T-helper 2 cell treated with Interferon-gamma antibody and Interleukin-4, amounts not matched to agents 5 μg/mL and 100 μg/mL, for 36 hours (primary cell): ENCODE measurements at places on chromosomes 13 and 19.

- DNase-seq, result no peak
Measured at GRCh38 chr13:35646056-35646774, 169.7 kb upstream of the MAB21L1 start.

GRCh38 chr13:67146523-67147130, 83.5 kb downstream of the PCDH9 start:
- DNase-seq, result no peak

GRCh38 chr13:95254339-95254738, 46.9 kb downstream of the ABCC4 start:
- DNase-seq, result no peak

- no peak for DNase-seq
Measured at GRCh38 chr19:14459703-14460102, 15.5 kb downstream of the PTGER1 start.

- no peak for DNase-seq
Measured at GRCh38 chr13:75725736-75726135, 89.6 kb downstream of the LMO7 start.

DNA sequence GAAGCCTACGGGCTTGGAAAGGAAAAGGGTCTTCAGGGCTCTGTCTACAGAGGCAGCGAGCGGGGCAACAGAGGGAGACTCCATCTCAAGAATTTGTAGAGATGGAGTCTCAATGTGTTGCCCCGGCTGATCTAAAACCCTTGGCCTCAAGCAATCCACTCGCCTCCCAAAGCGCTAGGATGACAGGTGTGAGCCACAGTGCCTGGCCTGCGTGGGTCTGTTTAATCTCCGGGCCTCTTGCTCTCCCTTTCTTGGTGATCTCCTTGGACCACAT, 8.1 kb downstream of the RPS9 start:
- DNase-seq, result no peak

DNA sequence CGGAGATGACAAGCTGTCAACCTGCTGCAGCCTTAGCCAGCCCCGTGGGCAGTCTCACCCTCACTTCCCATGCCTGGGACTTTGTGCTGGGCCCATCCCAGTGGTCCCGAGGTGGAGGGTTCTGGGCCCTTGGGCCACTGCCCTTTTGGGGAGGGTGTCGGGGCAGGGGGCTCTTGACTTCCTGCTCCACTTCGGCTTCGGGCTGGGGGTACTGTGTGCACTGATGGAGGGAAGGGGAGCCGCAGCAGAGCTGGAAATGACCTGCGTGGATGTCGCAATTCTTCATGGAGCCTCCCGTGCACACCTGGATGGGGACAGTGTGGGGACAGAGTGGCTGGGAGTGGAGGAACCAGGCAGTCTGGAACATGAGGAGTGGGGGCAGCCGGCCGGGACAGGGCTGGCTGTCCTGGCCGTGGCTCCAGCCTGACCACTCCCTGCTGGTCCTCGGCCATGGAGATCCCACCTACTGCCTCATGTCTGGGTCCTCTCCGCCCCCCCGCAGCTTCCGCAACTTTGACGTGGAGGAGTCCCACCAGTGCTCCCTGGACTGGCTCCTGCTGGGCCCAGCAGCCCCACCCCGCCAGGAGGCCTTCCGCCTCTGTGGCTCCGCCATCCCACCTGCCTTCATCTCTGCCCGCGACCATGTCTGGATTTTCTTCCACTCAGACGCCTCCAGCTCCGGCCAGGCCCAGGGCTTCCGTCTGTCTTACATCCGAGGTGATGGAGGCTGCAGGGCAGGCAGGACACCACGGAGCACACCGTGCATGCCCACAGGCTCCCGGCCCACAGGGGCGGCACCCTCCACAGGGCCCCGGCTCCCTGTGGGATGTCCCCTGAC, 10.2 kb downstream of the LRP3 start:
- DNase-seq, result no peak

DNA sequence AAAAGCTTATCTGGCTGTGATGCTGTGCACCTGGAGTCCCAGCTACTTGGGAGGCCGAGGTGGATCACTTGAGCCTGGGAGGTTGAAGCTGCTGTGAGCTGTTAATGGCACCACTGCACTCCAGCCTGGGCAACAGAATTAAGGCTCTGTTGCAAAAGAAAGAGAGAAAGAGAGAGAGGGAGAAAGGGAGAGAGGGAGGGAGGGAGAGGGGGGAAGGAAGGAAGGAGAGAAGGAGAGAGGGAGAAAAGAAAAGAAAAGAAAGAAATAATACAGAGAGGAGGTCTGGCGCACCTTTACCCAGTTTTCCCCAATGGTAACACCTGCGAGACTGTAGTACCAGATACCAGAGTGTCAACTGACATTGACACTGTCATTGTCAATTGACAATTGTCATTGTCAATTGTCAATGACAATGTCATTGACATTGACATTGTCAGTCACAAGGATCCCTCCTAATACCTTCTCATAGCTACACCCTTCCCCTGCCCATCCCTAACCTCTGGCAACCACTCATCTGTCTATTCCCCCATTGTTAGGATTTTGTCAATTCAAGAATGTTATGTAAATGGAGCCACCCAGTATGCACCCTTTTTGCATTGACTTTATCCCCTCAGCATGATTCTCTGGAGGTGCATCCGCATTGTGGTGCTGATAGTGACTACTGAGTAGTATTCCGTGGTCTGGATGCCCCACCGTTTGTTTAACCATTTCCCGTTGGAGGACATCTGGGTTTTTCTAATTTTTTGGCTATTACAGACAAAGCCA, 21.3 kb downstream of the PAK4 start:
- DNase-seq, result no peak

DNA sequence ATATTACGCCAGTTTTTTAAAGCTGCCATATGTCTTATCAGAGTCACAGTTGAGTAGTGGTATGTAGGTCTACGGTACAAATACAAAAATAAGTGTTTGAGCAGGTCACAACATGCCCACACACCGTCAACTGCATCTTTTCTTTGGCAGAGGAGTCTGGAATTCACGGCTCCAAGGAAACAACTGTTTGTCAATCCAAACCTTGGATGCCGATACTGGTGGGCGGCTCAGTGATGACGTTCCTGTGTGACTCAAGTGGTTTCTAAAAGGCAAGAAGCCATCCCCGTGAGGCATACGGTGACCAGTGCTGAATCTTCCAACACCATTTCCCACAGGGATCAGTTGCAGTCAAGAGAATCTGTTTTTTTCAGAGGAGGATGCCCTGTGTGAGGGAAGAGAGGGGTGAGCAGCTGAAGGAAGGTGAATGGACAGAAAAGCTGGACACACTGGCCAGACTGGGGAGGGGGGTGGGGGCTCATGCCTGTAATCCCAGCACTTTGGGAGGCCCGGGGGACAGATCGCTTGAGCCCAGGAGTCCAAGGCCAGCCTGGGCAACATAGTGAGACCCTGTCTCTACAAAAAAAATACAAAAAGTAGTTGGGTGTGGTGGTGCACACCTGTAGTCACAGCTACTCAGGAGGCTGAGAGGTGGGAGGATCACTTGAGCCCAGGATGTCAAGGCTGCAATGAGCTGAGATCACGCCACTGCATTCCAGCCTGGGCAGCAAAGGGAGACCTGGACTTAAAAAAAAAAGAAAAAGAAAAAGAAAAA, 22.8 kb upstream of the CEBPG start:
- no peak for DNase-seq

GRCh38 chr13:93984876-93985275, 494.6 kb downstream of the DCT start:
- DNase-seq, result no peak

- no peak for DNase-seq
Measured at GRCh38 chr13:106657104-106657503, 89.2 kb upstream of the ARGLU1 start.

DNA sequence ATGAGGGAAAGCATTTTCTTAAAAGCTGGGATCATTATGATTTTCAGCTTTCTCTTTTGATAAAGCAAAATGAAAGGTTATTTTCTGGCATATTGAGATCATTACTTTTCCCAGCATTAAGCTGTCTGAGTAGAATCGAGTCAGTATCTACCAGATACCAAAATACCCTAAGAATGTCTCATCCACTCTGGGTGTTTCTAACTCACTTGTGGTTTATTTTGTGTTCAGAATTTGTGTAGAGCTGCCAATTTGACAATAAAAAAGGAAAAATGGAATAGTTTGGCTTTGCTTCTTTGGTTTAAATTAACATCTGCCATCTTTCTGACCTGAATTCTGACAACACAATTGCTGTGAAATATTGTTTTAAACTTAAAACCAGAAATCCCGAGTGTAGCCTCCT, 438.7 kb upstream of the ARGLU1 start:
- DNase-seq, result no peak

DNA sequence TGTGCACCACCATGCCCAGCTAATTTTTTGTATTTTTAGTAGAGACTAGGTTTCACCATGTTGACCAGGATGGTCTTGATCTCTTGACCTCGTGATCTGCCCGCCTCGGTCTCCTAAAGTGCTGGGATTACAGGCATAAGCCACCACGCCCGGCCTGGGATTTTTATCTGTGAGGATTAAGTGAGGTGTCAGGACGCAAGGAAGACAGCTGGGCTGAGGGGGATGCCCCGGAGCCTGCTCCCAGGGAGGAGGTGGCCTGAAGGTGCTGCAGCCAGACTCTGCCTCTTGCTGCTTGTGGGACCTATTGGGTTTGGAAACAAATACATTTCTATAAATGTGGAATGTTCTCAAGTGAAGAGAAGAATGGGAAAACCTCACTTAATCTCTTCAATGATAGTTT, 131.6 kb downstream of the OLFM4 start:
- no peak for DNase-seq

GRCh38 chr19:57599377-57599760, 316 bp upstream of the ZNF530 start:
- DNase-seq, result no peak

DNA sequence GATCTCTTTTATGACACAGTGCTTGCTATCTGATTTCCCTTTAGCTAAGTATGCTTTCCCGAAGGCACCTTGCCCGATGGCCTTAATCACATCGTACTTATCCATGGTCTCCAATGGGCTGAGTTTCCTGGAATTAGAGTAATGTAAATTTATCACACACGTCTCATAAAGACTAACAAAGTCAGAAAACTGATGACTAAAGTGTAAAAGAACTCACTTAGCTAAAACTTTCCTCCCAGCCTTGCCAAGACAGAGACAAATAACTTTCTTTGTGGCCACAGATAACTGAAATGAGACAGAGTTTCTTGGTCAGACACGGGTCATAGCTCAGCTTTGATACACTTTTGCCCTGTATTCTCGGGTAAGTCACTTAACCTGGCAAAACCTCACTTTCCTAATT, 1.5 kb downstream of the NEK5 start:
- DNase-seq, result no peak

DNA sequence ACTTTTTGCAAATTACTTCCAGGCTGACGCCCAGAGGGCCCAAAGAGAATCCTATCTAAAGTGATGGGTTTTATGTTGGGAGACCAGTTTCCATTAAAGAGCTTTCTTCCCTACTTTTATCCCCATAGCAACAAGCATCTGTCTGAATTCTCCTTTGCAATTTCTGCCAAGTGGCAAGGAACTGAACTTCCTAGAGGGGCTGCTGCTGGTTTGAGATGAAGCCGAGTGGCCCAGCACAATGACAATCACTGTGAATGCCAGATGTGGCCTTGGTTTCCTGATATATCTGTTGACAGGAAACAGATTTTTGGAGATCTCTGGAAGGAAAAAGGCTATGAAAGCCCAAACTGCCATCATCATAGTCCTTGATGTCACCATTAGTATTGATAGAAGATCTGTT, 198.6 kb downstream of the OXGR1 start:
- no peak for DNase-seq
